Upper lobe of right lung (tissue), 1 donor: ENCODE measurements at places on chromosomes 4 and X.

- DNase-seq = no peak
- no peak overlapping the region for H3K4me3 ChIP-seq
- no peaks in the 10 kb centered on the region for H3K27me3 ChIP-seq
- peaks cover 31% of the 10 kb centered on the region for H3K36me3 ChIP-seq
- H3K4me1 ChIP-seq = peaks cover 51% of the 10 kb centered on the region
- H3K27ac ChIP-seq = no peak overlapping the region
Measured at GRCh38 chr4:2489081-2489805, 20.3 kb downstream of the RNF4 start.

DNA sequence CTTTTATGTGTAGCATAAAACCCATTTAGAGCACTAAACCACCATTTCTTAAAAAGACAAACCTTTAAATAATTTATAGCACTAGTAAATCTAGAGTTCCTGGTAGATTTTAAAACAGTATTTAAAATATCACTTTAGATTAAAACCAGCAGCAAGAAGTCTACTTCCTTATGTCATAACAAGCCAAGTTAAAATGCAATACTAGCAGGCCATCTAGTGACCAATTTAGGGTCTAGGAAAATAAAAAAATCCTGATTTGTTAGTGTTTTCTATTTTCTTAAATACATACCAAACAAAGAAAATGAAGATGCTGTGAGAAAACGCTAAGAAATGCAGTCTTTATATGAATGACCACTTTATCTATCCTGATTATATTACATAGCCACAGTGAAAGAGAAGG lies 53.9 kb downstream of the PAPSS1 start:
- DNase-seq = no peak
- H3K27me3 ChIP-seq = no peaks in the 10 kb centered on the region
- no peak overlapping the region for H3K27ac ChIP-seq
- no peaks in the 10 kb centered on the region for H3K36me3 ChIP-seq
- no peaks in the 10 kb centered on the region for H3K4me1 ChIP-seq

- H3K36me3 ChIP-seq = no peaks in the 10 kb centered on the region
- no peak overlapping the region for H3K27ac ChIP-seq
- H3K4me1 ChIP-seq = no peaks in the 10 kb centered on the region
- no peak overlapping the region for H3K4me3 ChIP-seq
Measured at GRCh38 chrX:6821730-6822129, 286.8 kb upstream of the VCX3A start.

DNA sequence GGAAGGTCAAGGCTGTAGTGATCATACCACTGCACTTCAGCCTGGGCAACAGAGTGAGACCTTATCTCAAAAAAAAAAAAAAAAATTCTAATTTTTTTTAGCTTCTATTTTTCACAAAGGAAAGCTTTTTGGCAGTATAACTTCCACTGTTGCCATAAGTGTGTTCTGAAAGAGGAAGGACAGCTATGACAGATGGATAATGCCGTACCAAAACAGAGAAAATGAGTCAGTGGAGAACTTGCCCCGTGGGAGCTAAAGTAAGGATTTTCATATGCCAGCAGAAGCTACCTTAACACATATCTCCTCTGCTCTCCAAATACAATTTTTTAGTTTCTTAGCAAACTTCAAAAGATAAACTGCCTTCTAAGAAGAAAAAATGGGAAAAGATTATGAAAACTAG lies 43.7 kb downstream of the RPS3A start:
- H3K4me1 ChIP-seq = no peaks in the 10 kb centered on the region
- peaks cover 72% of the 10 kb centered on the region for H3K36me3 ChIP-seq
- no peak overlapping the region for H3K27ac ChIP-seq
- DNase-seq = no peak
- H3K27me3 ChIP-seq = no peaks in the 10 kb centered on the region
- no peak overlapping the region for H3K4me3 ChIP-seq

DNA sequence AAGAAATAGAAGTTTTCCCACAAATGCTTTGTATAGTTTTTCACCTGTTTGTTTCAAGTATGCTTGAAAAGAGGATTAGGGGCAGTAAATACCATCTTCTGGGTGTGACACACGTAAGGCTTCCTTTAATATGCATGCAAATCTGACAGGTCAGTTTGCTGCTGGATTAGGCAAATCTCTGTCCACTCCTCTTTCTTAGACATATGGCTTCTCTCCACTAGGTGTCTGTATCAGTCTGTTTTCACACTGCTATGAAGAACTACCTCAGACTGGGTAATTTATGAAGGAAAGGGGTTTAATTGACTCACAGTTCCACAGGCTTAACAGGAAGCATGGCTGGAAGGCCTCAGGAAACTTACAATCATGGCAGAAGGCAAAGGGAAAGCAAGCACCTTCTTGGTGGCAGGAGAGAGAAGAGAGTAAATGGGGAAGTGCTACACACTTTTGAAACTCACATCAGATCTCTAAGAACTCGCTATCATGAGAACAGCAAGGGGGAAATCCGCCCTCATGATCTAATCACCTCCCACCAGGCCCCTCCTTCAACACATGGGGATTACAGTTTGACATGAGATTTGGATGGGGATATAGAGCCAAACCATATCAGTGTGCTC lies 66.9 kb downstream of the TAB3 start:
- H3K27me3 ChIP-seq = no peaks in the 10 kb centered on the region
- H3K27ac ChIP-seq = no peak overlapping the region
- DNase-seq = no peak
- no peaks in the 10 kb centered on the region for H3K4me1 ChIP-seq

DNA sequence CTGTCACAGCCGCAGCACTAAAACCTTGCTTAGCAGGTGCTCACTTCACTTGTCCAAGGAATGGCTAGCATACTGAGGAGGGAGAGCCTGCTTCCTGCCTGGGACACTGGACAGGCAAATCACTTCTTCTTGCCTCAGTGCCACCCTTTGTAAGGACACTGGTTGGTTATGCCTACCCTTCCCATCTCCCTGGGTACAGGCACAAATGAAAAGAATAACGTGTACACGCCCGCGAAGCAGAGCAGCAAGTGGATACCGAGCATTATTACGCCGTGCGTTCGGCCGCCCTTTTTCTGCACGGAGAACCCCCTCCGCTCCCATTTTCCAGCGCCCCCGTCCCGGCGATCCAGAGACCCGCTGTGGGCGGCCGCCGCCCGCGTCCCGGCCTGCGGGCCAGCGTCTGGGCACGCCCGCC lies 338 bp upstream of the KLHL2 start:
- H3K36me3 ChIP-seq = no peaks in the 10 kb centered on the region
- peak overlapping the region; percentile 82 for H3K4me3 ChIP-seq
- peak overlapping the region; percentile 64 for H3K27ac ChIP-seq
- H3K27me3 ChIP-seq = no peaks in the 10 kb centered on the region

DNA sequence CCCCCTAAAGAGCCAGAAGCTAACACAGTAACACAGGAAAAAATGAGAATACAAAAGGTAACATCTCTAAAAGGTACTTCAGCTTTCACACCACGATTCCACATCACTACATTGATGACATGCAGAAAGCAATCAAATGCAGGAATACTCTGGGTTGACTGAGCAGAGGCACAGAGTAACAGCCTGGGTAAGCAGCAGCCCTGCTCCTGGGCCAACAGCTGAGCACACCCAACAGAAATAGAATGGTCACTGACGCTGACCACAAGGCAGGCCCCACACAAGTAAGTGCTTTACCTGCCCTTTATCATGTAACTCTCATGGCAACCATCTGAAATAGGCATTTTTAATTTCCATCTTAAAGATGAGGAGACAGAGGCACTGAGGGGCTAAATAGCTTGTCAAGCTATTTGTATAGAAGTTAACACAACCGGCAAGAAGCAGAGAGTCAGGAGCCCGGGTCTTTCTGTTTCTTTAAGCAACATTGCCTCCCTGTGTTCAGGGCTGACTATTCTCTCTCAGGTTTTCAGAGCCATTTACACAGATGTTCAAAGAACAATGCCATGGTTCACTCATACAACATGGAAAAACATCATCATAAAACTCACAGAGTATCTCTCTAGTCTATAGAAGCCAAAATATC lies 168.9 kb downstream of the ZNF674 start:
- H3K4me3 ChIP-seq = no peak overlapping the region
- H3K4me1 ChIP-seq = no peaks in the 10 kb centered on the region
- DNase-seq = no peak
- no peaks in the 10 kb centered on the region for H3K36me3 ChIP-seq

- H3K27ac ChIP-seq = no peak overlapping the region
- no peak for DNase-seq
Measured at GRCh38 chrX:133939655-133940302, 45.6 kb downstream of the GPC3 start.

GRCh38 chrX:46912603-46913491 lies 626 bp downstream of the JADE3 start:
- no peaks in the 10 kb centered on the region for H3K4me1 ChIP-seq
- peak overlapping the region; percentile 65 for H3K4me3 ChIP-seq
- H3K27ac ChIP-seq = peak overlapping the region; percentile 63

DNA sequence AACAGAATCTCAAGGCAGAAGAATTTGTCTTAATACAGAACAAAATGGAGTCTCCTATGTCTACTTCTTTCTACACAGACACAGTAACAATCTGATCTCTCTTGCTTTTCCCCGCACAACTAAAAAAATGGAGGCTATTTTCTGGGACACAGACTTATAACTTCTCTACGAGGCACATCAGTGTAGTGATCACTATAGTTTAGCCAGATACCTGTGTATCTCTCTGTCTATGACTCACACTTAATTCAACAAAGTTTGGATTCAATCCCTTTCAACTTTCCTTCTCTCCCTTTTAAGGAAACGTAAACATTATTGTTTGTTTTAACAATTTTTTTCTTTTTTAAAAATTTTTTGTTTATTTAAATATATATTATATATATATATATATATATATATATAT lies 29.4 kb downstream of the APELA start:
- H3K27ac ChIP-seq = no peak overlapping the region

- no peaks in the 10 kb centered on the region for H3K36me3 ChIP-seq
- peaks cover 6% of the 10 kb centered on the region for H3K4me1 ChIP-seq
- no peak for DNase-seq
- no peak overlapping the region for H3K4me3 ChIP-seq
- H3K27me3 ChIP-seq = no peaks in the 10 kb centered on the region
Measured at GRCh38 chrX:21943460-21944135, 3.1 kb downstream of the SMS start.

- no peaks in the 10 kb centered on the region for H3K36me3 ChIP-seq
- no peaks in the 10 kb centered on the region for H3K4me1 ChIP-seq
- H3K27me3 ChIP-seq = no peaks in the 10 kb centered on the region
- no peak overlapping the region for H3K4me3 ChIP-seq
- DNase-seq = no peak
Measured at GRCh38 chr4:29390921-29391320, 1329.2 kb upstream of the PCDH7 start.

GRCh38 chr4:148061795-148062194 lies 329.9 kb downstream of the ARHGAP10 start:
- H3K4me1 ChIP-seq = peaks cover 19% of the 10 kb centered on the region
- H3K27me3 ChIP-seq = no peaks in the 10 kb centered on the region
- peaks cover 24% of the 10 kb centered on the region for H3K36me3 ChIP-seq
- no peak overlapping the region for H3K4me3 ChIP-seq

DNA sequence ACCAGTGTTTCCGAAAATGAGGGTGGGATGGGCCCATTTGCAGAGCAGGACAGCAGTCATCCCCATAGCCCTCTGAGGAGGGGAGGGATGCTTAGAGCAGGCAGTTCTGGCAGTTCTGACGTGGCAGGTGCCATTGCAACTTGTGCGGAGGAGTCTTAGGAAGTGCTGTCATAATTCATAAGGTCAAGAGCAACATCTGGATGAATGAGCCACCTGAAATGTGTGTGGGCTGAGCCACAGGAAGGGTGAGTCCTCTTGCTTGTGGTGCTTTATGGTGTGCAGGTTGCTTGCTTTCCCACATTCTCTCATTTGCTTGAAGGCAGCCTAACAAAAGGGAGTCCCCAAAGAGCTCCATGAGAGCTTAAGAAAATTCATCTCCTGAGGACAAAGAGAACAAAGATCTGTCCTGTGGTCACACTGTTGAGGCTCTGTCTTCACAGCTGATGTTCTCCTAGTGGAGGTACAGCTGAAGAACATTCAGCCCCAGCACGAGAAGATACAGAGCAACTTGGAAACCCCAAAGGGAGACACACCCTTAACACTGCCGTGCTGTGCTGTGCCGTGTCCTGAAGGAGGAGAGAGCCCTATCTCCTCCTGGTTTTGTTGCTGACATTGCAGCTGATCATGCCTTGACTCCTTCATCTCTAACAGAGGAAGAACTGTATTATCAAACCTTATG lies 60.3 kb downstream of the DLG3 start:
- H3K27ac ChIP-seq = no peak overlapping the region
- no peaks in the 10 kb centered on the region for H3K27me3 ChIP-seq
- no peak for DNase-seq
- H3K36me3 ChIP-seq = no peaks in the 10 kb centered on the region
- H3K4me1 ChIP-seq = no peaks in the 10 kb centered on the region

- H3K4me1 ChIP-seq = peaks cover 3% of the 10 kb centered on the region
- H3K36me3 ChIP-seq = no peaks in the 10 kb centered on the region
- H3K27me3 ChIP-seq = no peaks in the 10 kb centered on the region
- no peak overlapping the region for H3K27ac ChIP-seq
- H3K4me3 ChIP-seq = no peak overlapping the region
Measured at GRCh38 chrX:112851806-112852205, 11.2 kb upstream of the AMOT start.

GRCh38 chr4:38673130-38673978 lies 9.4 kb downstream of the KLF3 start:
- no peaks in the 10 kb centered on the region for H3K27me3 ChIP-seq
- H3K4me1 ChIP-seq = peaks cover 91% of the 10 kb centered on the region
- H3K4me3 ChIP-seq = no peak overlapping the region
- H3K36me3 ChIP-seq = no peaks in the 10 kb centered on the region

DNA sequence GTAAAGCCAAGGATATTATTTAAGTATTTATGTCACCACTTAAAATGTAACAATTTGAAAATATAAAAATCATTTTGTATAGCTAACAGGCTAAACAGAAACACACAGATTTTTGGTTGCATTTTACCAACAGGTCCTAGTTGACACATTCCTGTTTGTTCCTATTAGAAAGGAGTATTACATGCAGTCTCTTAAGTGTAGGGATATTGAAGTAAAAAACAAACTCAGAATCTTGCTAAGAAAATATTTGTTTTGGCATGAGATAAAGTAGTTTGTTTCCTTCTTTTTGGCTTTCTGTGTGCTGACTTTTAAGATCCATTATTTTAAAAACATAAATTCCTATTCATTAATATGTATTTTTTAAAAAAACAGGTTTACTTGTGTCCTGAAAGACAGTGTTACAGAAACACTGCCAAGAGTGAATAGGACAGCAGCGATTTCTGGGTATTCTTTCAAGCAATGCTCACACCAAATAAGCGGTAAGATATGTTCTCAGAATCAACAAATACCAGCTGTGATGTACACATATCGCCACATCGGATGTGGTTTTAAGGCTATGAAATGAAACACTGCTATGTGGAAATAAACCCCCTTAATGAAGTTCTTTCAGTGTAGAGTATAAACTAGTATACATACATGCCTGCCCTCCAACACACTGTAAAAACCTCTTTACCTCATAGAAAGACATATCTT lies 6.9 kb downstream of the F11 start:
- H3K27me3 ChIP-seq = peaks cover 5% of the 10 kb centered on the region
- DNase-seq = no peak
- no peaks in the 10 kb centered on the region for H3K4me1 ChIP-seq
- no peak overlapping the region for H3K4me3 ChIP-seq
- no peak overlapping the region for H3K27ac ChIP-seq

GRCh38 chr4:76698141-76698540 lies 199.8 kb downstream of the SOWAHB start:
- DNase-seq = no peak
- H3K27ac ChIP-seq = no peak overlapping the region
- no peaks in the 10 kb centered on the region for H3K36me3 ChIP-seq
- peaks cover 2% of the 10 kb centered on the region for H3K4me1 ChIP-seq
- no peaks in the 10 kb centered on the region for H3K27me3 ChIP-seq
